ENCODE measurements at places on chromosomes 1 and 21. TPM values are rescaled to one million over a fixed set of nuclear protein-coding genes. Genes with fewer than 3 reads are reported as not detected.

ERO1B gene
- 2.8 TPM for total RNA-seq

LCE3D gene
- total RNA-seq, result not detected

PROX1 gene
- 2.9 TPM for total RNA-seq

S100A2 gene
- total RNA-seq, result 0.94 TPM

Measured in H7 (cell line).